ENCODE measurements at places on chromosomes 12 and 14. TPM values are rescaled to one million over a fixed set of nuclear protein-coding genes. Genes with fewer than 3 reads are reported as not detected.

Gene KRT3
- polyA plus RNA-seq = not detected

Gene FCF1
- 13.7 TPM for polyA plus RNA-seq

Gene RPGRIP1
- polyA plus RNA-seq = 0.27 TPM

Gene DUSP6
- 18.5 TPM for polyA plus RNA-seq

Gene B4GALNT3
- polyA plus RNA-seq = 27.5 TPM

Gene BCL2L2
- 38.1 TPM for polyA plus RNA-seq
